SW480 (cell line): ENCODE measurements at places on chromosomes 6 and 20.

- DNase-seq = no peak
Measured at GRCh38 chr20:22556565-22557056, 27.8 kb downstream of the FOXA2 start.

- DNase-seq = peak; percentile 85
Measured at GRCh38 chr6:166540631-166541331, 45.7 kb downstream of the RAMACL start.

GRCh38 chr6:143396497-143397226 lies 53.8 kb downstream of the ADAT2 start:
- no peak for DNase-seq

DNA sequence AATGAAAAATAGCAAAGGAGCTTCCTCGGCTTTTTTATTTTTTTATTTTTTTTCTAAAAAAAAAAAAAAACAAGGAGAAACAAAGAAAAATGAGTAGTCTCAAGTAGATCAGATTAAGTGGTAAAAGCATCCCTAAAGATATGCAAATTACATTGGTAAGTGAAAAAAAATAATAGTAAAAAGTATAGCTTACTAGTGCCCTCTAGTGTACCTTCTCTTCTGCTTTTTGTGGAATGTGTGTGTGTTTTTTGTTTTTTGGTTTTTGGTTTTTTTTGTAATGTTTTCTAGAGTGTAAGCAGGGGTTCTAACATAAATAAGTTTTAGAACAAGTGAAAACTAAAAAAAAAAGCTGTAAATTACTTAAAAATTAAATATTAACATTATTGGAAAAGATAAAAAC lies 1062.0 kb downstream of the HACE1 start:
- DNase-seq = peak; percentile 8

DNA sequence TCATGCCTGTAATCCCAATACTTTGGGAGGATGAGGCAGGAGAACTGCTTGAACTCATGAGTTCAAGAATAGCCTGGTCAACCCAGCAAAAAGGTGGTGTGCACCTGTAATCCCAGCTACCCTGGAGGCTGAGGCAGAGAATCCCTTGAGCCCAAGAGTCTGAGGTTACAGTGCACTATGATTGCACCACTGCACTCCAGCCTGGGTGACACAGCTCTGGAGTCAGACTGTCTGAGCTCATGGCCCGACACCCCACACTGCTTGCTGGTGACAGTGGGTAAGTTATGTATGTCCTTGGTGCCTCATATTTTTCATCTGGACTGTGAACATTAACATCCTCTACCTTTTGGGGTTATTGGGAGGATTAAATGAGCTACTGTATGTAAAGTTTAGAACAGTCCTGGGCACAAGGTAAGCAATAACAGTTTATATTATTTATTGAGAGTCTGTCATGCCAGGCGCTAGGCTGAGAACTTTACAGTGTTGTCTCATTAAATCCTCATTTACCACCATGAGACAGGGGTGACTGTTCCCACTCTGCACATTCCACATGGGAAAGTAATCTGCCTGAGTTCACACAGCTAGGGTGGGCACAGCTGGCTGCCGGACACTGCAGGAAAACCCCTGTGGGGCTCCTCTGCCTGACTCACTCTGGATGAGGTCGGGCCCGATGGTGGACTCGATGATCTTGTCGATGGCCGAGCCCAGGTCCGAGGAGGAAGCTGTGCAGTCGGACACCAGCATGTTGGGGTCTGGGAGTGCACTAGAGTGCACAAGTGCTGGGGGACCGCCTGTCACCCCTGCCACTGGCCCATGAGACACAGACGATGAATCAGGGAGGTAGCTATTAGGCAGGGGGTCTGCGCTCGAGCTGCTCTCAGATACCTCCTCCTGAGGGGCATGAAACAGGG lies 2.9 kb downstream of the ZNF335 start:
- DNase-seq = no peak

DNA sequence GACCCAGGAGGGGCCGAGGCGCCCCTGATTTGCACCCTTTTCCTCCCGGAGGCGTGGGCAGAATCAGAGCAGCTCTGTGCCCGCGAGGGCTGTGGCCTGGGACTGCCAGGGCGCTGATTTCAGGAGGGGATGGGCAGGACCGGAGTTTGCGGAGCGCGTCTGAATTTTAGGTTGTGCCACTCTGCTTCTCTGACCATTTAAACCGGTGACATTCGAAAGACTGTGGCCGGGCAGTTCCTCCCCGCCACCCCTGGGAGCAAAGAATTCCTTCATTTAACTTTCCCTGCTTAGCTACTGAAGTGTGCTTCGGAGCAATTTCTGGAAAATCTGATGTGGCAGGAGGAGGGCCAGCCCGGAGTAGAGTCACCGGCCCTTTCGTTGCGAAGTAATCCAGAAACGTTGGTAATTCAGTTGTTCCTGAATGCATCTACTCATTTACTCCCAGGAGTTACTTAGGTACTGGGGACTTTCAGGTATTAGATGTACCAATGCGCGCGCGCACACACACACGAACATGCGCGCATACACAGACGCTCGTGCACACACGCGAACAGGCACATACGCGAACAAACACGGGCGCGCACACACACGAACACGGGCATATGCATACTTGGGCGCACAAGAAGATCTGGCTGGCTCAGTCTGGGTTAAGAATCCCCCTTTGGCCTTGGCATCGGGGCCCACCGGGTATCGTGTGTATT lies 568 bp downstream of the CCDC170 start:
- DNase-seq = peak; percentile 60

- DNase-seq = no peak
Measured at GRCh38 chr20:34373445-34373844, 10.4 kb downstream of the ITCH start.

- DNase-seq = no peak
Measured at GRCh38 chr6:33695451-33695887, 16.0 kb downstream of the UQCC2 start.

DNA sequence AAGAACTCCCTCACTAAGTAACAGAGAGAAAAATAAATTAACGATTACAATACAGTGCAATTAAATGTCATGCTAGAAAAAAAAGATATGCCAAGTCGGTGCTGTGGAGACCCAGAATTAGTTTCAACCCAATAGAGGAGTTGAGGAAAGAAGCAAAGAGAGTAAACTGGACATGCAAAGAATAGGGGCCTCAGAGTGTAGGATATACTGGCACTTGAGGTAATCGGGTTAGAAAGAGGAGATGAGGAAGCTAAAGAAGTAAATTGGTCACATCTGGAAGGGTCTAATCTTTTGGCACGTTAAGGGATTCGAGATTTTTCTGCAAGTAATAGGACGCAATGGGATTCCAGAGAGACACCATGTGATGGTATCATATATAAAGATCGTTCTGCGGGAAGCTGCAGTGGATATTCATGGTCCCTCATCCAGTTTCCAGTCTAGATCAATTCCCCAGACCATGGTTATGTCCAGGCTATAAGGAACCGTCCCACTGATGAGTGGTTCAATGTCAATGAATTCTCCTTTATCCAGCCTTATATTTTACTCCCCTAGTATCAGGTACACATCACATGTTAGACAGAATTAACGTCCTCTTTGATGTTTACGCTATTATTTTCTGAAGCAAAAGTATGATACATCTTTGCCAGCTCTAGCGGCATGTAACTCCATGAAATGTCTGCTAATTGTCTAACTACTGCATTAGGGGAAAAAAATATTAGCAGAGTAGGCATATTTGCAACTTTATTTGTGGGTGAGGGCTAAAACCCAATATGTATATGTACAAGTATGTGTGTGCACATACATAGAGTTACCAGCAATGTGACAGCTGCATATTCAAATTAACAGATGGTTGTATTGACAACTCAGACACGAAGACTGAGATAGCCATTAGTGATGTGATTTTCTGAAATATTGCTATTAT lies 1.1 kb upstream of the TBC1D32 start:
- peak; percentile 11 for DNase-seq
